ENCODE measurements at places on chromosomes 12 and 14.
A peak's percentile ranks its signal among the peaks of the same experiment; 100 is the strongest.

GRCh38 chr14:85172290-85172689 is 357.7 kb upstream of the FLRT2 start:
- no peak for DNase-seq
- no peak overlapping the region for H3K27ac ChIP-seq
- H3K36me3 ChIP-seq, result no peaks in the 10 kb centered on the region
- H3K27me3 ChIP-seq, result no peaks in the 10 kb centered on the region
- H3K4me1 ChIP-seq, result no peaks in the 10 kb centered on the region
- H3K4me3 ChIP-seq, result no peak overlapping the region

DNA sequence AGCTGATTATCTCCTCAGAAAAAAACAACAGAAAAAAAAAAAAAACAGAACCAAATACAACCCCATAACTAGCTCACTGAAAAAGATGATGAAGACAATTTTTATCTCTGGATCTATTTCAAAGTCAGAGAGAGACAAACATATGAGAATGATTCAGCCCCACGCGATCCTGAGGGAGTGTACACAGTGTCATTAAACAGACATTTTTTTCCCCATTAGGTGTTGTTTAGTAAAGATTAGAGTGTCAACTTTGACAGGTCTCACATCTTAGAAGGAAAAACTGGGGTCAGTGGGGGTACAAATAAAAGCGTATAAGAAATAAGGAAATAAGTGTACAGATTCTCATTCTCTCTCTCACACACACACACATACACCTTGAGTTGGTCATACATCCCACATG is 635.4 kb downstream of the NRXN3 start:
- H3K27me3 ChIP-seq, result no peaks in the 10 kb centered on the region
- H3K4me3 ChIP-seq, result no peak overlapping the region
- DNase-seq, result no peak

- DNase-seq, result no peak
- H3K36me3 ChIP-seq, result no peaks in the 10 kb centered on the region
- H3K27ac ChIP-seq, result no peak overlapping the region
- H3K27me3 ChIP-seq, result no peaks in the 10 kb centered on the region
These were observed 17.7 kb upstream of the STXBP6 start for GRCh38 chr14:25067600-25067999.

GRCh38 chr14:98122527-98122926 is 1149.5 kb downstream of the BCL11B start:
- H3K27me3 ChIP-seq, result no peaks in the 10 kb centered on the region
- no peaks in the 10 kb centered on the region for H3K4me1 ChIP-seq
- no peaks in the 10 kb centered on the region for H3K36me3 ChIP-seq
- no peak overlapping the region for H3K27ac ChIP-seq
- DNase-seq, result no peak

DNA sequence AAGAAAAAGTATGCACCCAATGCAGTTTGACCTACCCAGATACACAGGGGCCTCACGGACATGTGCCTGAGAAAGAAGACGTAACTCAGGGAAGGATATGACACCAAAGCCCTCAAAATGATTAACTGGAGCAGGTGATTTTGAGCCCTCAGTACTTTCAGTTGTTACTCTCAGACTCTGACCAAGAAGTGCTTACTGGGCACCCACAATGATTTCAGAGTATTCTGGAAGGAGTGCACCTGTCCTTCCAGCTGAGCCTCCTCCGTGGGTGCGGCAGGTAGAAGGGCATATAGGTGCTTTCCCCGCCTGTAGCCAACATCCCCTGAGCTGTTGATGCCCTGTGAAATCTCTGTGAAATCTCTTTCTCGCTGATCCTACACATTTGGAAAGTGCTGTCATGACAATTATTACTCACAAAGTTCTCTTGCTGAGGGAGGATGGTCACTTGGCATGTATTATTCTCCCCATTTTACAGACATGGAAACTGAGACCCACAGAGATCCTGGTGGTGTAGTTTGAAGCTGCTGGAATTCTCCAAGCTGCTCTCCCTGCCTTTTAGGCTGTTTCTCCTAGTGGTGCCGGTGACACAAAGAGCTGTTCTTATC is 154.3 kb upstream of the CCND2 start:
- peaks cover 5% of the 10 kb centered on the region for H3K4me1 ChIP-seq
- no peak for DNase-seq
- H3K36me3 ChIP-seq, result no peaks in the 10 kb centered on the region
- H3K27ac ChIP-seq, result no peak overlapping the region
- no peak overlapping the region for H3K4me3 ChIP-seq

DNA sequence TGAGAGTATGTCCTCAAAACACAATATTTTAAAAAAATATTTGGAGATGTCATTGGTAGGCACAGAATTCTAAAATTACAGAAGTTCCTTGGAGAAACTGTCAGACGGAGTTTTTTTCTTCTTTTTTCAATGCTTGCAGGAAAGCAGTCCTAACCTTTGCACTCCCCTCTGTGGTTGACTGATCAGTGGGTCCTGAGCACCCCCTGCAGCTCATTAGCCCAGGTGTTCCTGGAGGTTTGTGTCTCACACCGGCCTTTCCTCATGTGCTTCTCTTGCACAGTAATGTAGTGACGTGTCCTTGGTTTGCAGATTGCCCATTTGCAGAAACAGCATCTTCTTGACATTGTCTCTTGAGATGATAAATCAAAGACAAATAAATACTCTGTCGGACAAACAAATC is 513.0 kb downstream of the TMEM121 start:
- no peak overlapping the region for H3K27ac ChIP-seq
- no peaks in the 10 kb centered on the region for H3K36me3 ChIP-seq
- peaks cover 5% of the 10 kb centered on the region for H3K27me3 ChIP-seq
- H3K4me1 ChIP-seq, result no peaks in the 10 kb centered on the region
- no peak overlapping the region for H3K4me3 ChIP-seq

GRCh38 chr14:92391726-92392125 is 68.8 kb downstream of the SLC24A4 start:
- H3K36me3 ChIP-seq, result no peaks in the 10 kb centered on the region
- peaks cover 3% of the 10 kb centered on the region for H3K4me1 ChIP-seq
- H3K4me3 ChIP-seq, result no peak overlapping the region
- no peak overlapping the region for H3K27ac ChIP-seq
- DNase-seq, result no peak

DNA sequence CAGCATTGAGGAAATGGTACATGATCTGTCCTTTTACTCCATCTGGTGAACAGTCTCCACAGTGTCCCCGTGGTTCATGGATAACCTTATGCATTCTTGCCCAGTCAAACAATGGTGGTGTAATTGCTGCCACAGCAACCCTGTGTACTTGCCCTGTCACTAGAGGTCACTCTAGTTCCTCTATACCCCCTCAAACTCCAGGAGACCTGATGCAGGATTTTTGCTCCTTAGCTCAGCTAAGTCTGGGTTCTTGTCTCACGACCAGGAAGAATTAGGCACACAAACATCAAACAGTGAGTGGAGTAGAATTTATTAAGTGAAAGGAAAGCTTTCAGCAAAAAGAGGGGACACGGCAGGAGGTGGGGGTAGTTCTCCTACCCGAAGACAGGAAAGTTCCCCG is 24.7 kb upstream of the EEA1 start:
- peak overlapping the region; percentile 12 for H3K4me3 ChIP-seq
- no peaks in the 10 kb centered on the region for H3K4me1 ChIP-seq
- no peaks in the 10 kb centered on the region for H3K27me3 ChIP-seq
- no peak for DNase-seq
- H3K36me3 ChIP-seq, result no peaks in the 10 kb centered on the region

DNA sequence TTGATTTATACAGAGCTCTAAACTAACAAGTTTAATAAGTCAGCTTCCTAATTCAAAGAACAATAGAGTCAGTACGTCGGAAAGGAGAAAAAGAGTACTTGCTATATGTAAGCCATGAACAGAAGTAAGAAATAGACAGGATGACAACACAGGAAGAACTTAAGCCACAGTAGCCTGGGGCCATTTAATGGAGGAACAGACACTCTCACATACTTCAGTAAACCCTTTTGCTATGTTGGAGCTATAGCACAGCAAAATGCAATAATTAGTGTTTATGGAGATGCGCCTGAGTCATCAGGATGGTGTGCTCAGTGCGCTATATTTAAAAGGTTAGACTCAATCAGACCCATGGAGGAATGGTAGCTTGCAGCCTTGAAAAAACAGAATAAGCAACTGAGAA is 61.0 kb downstream of the SRGAP1 start:
- no peaks in the 10 kb centered on the region for H3K36me3 ChIP-seq
- no peak for DNase-seq
- no peaks in the 10 kb centered on the region for H3K27me3 ChIP-seq
- H3K27ac ChIP-seq, result no peak overlapping the region
- H3K4me3 ChIP-seq, result no peak overlapping the region

GRCh38 chr14:86722612-86723253 is 1192.8 kb downstream of the FLRT2 start:
- H3K4me3 ChIP-seq, result no peak overlapping the region
- H3K36me3 ChIP-seq, result no peaks in the 10 kb centered on the region
- no peak for DNase-seq
- peaks cover 7% of the 10 kb centered on the region for H3K4me1 ChIP-seq
- H3K27me3 ChIP-seq, result no peaks in the 10 kb centered on the region
- H3K27ac ChIP-seq, result no peak overlapping the region

DNA sequence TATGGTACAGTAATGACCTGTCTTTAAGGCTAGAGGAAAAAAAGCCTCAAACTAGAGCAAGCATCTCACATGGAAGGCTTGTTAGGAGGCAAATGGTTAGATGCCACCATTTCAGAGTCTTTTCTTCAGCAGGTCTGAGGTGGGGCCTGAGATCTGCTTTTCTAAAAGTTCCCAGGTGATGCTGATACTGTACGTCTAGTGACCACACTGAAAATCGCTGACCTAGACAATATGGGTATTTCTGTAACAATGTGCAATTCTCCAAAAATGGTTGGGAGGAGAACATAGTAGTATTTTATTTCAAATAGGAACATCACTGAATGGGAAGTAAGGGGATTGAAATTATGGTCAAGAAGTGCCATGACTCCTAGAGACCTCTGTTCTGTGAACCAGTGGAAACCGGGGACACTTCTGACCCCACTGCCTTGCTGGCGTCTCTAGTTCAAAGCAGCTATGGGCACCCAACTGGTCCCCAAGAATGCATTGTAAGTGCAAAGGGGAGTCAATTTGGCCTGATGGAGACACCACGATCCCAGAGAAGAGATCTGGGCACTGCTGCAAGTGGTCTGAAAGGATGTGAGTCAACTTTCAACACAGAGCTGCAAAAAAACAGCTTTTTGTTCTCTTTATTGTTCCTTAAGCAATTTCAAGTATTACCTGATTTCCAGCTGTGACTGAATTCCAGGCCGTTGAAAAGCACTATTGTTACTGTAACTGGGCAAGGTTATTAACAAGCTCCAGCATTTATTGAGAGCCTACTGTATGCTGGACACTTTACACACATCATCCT is 54.4 kb upstream of the PLEKHG7 start:
- DNase-seq, result no peak
- no peaks in the 10 kb centered on the region for H3K4me1 ChIP-seq
- H3K4me3 ChIP-seq, result no peak overlapping the region
- H3K27ac ChIP-seq, result no peak overlapping the region

DNA sequence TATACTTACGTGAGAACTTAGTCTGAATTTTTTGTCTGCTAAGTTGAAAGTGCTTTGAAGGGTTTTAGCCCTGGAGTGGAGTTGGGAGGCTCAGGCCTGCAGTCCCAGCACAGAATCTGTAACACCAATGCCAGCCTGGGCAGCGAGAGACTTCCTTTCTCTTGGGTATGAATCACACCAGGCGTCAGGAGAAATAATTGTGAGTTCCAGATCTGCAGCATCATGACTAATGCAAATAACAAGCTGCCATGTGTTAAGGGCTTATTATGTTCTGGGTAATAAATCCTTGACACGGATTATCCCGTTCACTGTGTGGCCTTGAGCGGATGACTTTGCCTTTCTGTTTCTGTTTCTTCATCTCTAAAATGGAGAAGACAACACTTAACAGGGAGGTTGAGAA is 70.6 kb downstream of the B4GALNT3 start:
- H3K27ac ChIP-seq, result no peak overlapping the region
- H3K36me3 ChIP-seq, result no peaks in the 10 kb centered on the region
- H3K27me3 ChIP-seq, result no peaks in the 10 kb centered on the region
- H3K4me1 ChIP-seq, result no peaks in the 10 kb centered on the region

- no peaks in the 10 kb centered on the region for H3K27me3 ChIP-seq
- DNase-seq, result no peak
- H3K27ac ChIP-seq, result no peak overlapping the region
- H3K4me1 ChIP-seq, result no peaks in the 10 kb centered on the region
These were observed 12.3 kb downstream of the PPHLN1 start for GRCh38 chr12:42338280-42338679.

DNA sequence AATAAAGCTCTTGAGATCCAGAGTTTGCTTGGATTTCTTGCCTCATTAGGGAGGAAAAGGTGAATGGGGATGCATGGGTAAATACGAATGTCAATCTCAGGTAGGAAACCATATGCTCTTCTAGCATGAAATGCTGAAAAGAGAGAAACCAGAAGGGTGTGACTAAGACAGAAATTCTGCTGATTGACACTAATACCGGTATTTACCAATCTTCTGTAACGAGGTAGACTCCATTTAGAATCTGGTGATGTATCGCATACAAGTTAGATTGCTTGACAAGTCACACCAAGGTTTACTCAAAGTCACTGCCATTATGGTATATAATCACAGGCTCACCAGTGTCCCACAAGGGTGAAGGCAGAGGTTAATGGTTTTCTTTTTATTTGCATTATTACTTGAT is 337.9 kb downstream of the NRXN3 start:
- no peaks in the 10 kb centered on the region for H3K36me3 ChIP-seq
- H3K27me3 ChIP-seq, result no peaks in the 10 kb centered on the region
- H3K4me1 ChIP-seq, result no peaks in the 10 kb centered on the region
- no peak overlapping the region for H3K4me3 ChIP-seq

- H3K27me3 ChIP-seq, result no peaks in the 10 kb centered on the region
- H3K4me1 ChIP-seq, result no peaks in the 10 kb centered on the region
- no peak overlapping the region for H3K27ac ChIP-seq
These were observed 360.4 kb downstream of the MED13L start for GRCh38 chr12:115916910-115917668.

DNA sequence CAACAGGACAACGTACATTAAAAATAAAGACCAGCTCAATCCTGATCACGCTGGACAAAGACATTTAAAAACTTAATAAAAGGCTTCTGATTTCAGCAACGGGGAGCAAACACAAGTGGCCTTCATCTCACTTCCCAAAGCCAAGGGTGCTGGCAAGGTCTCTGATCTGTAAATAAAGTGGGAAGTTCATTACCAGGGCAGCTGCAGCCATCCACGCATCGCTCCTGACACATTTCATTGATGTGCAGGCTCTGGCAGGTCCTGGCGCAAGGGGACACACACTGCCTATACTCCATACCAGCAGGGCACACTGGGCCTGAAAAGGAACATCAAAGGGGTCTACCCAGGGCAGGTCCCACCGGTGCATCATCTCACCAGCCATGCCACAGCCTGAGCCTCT is 51.0 kb downstream of the VWF start:
- H3K27ac ChIP-seq, result peak overlapping the region; percentile 36
- H3K36me3 ChIP-seq, result no peaks in the 10 kb centered on the region
- H3K4me1 ChIP-seq, result peaks cover 22% of the 10 kb centered on the region
- H3K27me3 ChIP-seq, result no peaks in the 10 kb centered on the region
- H3K4me3 ChIP-seq, result no peak overlapping the region
- DNase-seq, result no peak
